Umbilical cord (tissue), 2 donors: ENCODE measurements at places on chromosomes 16 and 17. TPM values are rescaled to one million over a fixed set of nuclear protein-coding genes. Genes with fewer than 3 reads are reported as not detected.

- DNase-seq = no peak
Observed at GRCh38 chr17:16938496-16939207, 33.3 kb downstream of the TNFRSF13B start.

- no peak for DNase-seq
Observed at GRCh38 chr17:7972131-7972785, 30.2 kb upstream of the GUCY2D start.

DNA sequence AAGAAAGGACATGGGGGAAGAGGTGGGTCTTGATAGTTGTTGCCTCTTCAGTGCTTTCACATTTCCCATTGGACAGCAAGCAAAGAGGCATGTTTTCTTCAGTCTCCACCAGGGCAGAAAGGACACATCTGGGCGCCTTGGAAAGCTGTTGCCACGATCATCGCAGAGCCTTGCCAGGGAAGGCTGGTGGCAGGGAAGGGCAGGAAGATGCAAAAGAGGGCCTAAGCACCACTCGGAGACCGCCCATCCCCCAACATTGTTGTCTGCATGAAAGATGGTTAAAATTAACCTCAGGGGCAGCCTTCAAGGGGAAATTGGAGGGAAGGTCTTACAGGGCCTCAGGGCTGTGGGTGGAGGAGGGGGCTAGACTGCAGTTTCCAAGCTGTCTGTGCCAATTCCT, 114.2 kb downstream of the SOX9 start:
- DNase-seq = no peak

DNA sequence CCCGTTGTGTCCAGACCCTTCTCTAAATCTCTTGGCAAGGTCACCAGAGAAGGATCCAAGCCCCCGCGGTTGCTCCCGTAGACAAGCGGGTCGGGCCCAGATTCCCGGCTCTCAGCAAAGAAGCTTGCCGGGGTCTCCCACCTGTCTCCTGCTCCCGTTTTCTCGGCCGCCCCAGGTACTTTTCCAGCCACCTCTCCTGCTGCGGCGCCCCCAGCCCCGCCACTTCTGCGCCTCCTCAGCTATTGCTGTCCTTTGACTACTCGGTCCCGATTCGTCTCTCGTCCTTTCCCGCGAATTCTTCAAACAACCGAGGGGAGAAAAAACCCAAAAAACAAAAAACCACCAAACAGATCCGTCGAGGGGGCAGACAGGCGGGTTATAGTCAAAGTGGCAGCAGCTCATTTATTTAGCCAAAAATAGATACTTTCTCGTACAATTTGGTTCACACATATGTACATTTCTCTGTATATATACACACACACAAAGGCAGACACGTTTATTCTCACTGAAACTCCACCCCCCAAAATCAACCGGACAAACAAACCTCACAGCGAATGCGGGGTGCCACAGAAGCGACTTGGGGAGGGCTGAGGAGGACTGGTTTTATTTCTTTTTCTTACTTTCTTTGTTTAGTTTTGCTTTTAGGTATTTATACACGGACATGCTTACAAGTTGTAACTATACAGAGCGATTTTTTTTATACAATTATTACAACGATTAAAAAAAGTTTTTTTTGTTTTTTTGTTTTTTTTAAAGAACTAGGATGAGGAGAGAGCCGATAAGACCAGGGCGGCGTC, 3.5 kb downstream of the IRX3 start:
- no peak for DNase-seq

- no peak for DNase-seq
Observed at GRCh38 chr17:80097844-80098691, 3.3 kb upstream of the GAA start.

- no peak for DNase-seq
Observed at GRCh38 chr16:66489385-66489784, 60.5 kb downstream of the TK2 start.

- no peak for DNase-seq
Observed at GRCh38 chr17:76554131-76554530, 14.3 kb downstream of the PRCD start.

- DNase-seq = peak; percentile 66
Observed at GRCh38 chr17:17859909-17860765, 23.4 kb upstream of the SREBF1 start.

GRCh38 chr16:84692451-84693214, 7.2 kb upstream of the USP10 start:
- DNase-seq = no peak

DNA sequence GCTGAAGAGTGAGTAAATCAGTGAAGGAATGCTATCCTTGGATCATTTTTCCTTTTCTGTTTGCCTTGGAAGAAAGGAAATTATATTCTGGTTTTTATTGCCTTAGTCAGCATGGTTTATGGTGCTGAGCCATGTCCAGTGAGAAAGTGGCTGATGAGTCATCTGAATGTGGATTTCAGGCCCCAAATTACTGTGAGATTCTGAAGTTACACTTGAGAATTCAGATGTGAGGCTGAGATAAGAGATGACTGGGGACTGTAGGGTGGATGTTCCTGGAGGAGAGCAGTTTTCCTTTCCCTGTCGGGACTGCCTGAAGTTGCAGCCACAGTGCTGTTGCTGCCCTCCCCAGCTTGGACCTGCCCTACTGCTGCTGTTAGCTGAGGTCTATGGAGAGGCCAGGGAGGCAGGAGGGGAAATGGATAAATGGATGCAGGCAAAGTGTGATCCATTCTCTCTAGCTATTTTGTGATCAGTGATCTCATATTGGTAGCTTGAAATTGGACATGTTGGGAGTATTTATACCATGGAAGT, 4.2 kb upstream of the MAP3K14 start:
- peak; percentile 92 for DNase-seq

GRCh38 chr17:77208217-77208808, 67.5 kb downstream of the SEC14L1 start:
- peak; percentile 35 for DNase-seq

GRCh38 chr16:49158029-49158642, 123.5 kb downstream of the CBLN1 start:
- peak; percentile 1 for DNase-seq

The MYH2 gene
- total RNA-seq = 0.72 TPM

The ITGAX gene
- total RNA-seq = 8.9 TPM
